ENCODE measurements at places on chromosomes 4 and X.

GRCh38 chr4:174828845-174829701 is at the start of gene GLRA3:
Gene GLRA3 (minus strand): TSS chr4:174829247. CDS start chr4:174828811, 436 bp downstream.
- peak; percentile 41 for DNase-seq

DNA sequence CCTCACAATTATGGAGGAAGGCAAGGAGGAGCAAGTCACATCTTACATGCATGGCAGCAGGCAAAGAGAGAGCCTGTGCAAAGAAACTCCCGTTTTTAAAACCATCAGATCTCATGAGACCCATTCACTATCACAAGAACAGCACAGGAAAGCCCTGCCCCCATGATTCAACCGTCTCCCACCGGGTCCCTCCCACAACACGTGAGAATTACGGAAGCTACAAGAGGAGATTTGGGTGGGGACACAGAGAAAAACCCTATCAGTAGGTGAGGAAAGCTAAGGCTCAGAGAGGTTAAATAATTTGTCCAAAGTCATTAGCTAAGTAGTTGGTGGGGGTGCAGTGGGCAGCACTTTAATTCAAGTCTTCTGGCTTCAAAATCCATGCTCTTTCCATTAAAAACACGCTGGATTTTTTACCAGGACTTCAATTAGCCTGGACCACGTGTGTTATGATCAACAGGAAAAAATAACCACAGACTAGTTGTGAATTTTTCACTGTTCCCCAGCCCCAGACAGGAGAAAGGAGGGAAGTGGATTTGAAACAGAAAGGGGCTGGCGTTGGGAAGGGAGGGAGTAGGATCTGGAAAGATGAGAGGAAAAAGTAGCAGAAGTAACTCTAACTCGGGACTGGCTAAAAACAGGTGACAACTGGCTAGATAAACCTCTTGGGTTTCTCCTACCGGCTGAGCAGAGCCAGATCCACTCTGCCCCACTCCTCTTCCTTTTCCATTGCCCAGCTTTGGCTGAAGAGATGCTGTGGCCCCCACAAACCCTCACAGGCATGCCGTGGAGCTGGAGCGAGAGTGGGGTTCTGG is 986 bp downstream of the MTMR8 start:
- DNase-seq: no peak

DNA sequence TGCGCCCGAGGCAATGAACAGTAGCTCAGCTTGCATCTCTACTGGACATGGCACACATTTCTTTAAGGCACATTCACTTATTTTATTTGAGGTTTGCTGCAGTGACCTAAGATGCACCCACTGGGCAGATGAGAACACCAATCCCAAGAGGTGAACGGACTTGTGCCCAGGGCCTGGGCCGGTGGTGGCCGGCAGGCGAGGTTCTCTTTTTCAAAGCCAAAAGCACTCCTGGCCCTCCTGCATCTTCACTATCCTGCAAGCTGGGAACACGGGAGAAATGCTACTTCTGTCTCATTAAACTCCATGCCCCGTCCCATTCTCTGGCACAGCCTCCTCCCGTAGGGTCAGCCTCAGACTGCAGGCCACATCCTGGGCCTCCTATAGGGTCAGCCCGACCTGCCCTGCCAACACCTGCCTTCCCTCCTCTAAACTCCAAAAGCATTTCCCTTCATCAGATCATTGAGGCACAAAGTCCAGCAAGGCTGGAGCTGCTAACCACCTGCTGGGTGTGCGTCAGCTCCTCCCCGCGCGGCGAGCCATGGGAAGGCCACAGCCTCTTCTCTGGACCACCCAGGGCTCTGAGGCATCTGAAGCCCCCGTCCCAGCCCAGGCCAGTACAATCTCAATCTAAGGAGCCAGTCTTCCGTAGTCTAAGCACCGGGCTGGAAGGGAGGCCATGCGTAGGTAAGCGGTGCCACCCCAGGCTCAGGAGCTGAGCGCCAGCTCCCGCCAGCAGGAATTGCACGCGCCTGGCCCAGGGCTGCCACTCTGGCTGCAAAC is 166.1 kb downstream of the AFAP1 start:
- DNase-seq: no peak

GRCh38 chrX:155086202-155086840 is 15.0 kb downstream of the BRCC3 start:
- no peak for DNase-seq

DNA sequence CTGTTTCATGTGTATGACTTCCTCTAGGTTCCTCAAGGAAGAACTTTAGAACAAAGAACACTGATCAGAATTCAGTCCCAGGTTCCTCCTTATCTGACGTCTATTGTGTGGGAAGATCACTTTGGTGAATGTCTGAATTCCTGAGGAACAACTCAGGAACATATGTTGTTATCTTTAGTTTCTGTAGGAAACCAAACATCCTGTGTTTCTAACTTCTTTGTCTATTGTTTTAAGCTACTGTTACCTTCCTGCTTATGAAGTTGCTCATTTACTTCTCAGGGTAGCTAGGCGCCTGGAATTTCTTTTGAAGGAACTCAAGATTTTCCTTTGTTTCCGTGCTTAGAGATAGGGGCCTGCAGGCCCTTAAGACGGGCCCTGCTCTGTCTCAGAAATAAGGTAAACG is 46.2 kb downstream of the MAGEB5 start:
- DNase-seq: peak; percentile 41

GRCh38 chrX:16869393-16870094 is 618 bp downstream of the RBBP7 start:
- DNase-seq: no peak

GRCh38 chr4:166777760-166778159 is 456.5 kb downstream of the SPOCK3 start:
- no peak for DNase-seq

DNA sequence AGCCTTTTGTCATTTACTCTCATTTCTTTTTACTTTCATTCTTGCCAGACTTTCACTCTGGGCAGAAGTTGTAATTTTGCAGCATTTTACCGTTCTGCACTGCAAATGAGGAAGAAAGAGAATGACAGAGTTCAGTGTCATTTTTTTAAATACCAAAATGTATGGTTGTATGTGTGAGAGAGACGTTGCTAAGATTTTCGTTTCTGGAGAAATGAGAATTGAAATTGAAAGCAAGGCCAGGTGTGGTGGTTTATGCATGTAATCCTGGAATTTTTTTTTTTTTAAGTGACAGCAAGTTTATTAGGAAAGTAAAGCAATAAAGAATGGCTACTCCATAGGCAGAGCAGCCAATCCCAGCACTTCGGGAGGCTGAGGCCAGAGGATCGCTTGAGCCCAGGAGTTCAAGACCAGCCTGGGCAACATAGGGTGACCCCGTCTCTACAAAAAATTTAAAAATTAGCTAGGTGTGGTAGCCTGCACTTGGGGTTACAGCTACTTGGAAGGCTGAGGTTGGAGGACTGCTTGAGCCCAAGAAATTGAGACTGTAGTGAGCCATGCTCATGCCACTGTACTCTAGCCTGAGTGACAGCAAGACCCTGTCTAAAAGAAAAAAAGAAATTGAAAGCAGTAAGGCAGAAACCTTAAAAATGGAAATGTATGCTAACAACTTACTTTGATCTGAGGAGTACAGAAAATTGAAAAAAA is 12.9 kb downstream of the DCK start:
- DNase-seq: no peak

- DNase-seq: no peak
Observed at GRCh38 chr4:16129336-16129735, 45.5 kb upstream of the PROM1 start.

DNA sequence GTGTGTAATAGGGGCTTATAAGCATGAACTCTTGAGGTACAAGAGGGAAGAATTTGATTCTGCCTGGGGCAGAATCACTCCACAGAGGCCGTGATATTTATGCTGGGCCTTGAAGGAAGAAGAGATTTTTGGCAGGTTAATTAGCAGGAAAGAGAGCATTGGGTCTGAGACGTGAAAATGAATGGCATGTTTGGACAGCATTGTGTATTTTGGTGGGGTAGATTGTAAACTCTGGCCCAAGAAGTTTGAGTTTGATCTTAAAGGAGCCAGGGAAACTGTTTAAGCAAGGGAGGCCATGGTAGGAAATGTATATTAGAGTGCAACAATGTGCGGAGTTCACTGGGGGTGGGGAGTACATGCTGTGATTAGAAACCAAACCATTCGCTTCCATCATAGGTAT is 62.4 kb downstream of the NPNT start:
- DNase-seq: no peak

GRCh38 chr4:173493041-173493440 is 37.0 kb downstream of the HAND2 start:
- DNase-seq: no peak

GRCh38 chr4:152803541-152803940 is 23.8 kb downstream of the ARFIP1 start:
- no peak for DNase-seq

- DNase-seq: no peak
Observed at GRCh38 chrX:56314334-56314733, 82.2 kb downstream of the KLF8 start.

DNA sequence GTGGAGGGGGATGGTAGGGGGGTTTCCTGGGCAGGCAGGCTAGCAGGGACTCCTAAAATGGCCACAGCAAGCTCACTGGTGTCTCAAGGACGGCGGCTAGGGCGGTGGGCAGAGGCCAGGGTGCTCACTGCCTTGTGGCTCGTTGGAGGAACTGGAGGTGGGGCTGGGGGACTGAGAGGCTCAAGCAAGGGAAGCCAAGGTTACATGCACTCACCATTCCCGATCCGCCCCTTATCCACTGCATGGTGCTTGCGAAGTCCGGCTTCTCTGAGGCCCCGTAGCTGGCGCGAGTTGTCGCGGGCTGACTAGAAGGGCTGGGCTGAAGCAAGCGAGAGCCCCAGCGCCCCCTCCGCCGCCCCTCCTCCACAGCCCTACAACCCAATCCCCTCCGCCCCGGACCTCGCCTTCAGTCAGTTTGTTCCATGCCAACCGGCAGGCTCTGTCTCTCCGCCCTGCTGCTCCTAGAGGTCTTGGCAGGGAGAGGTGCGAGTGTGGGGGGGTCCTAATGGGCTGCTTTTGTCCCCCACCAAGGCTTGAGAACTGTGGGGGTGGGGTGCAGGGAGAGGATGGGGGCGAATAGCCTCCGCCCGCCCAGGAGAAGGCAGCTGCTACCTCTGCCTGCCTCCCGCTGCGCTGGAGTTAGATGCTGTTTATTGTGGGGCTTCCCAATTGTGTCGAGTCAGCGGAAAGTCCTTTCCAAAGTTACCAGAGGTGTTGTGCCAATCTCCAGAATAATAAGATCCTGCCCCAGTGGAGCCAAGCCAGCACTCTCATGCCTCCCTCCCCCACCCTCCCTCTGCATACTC is at the start of gene ARHGEF9:
Gene ARHGEF9, minus strand, starts transcription at position 313 of the 806 bp plus-strand sequence. Its CDS starts 69 bp downstream, at position 244.
- DNase-seq: no peak

- no peak for DNase-seq
Observed at GRCh38 chr4:148048598-148048997, 316.7 kb downstream of the ARHGAP10 start.

All from smooth muscle cell of the brain vasculature (primary cell).